ENCODE measurements at places on chromosomes 2 and 18.

GRCh38 chr18:6405237-6406074 is 9.3 kb downstream of the L3MBTL4 start:
- no peaks in the 10 kb centered on the region for H3K36me3 ChIP-seq
- no peak overlapping the region for H3K4me3 ChIP-seq
- H3K27me3 ChIP-seq, result no peaks in the 10 kb centered on the region
- no peaks in the 10 kb centered on the region for H3K4me1 ChIP-seq
- no peak for DNase-seq
- H3K27ac ChIP-seq, result no peak overlapping the region

DNA sequence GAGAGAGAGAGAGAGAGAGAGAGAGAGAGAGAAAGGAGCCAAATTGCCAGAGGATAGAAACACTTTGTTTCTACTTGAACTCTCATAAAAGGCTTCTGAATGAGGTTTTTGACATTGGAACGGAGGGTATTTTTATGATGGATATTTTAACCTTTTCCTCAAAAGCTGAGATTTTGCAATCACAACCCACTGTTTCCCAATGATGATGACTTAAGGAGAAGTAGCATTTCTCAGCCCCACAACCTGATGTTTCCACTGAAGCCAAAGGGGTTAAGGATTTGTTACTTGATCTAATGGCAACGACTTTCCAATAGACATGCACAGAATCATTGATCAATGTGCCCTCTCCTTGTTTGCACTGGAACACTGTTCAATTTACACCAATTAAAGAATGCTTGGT is 67.1 kb upstream of the POU3F3 start:
- H3K4me1 ChIP-seq, result no peaks in the 10 kb centered on the region
- no peak overlapping the region for H3K27ac ChIP-seq
- H3K27me3 ChIP-seq, result peaks cover 2% of the 10 kb centered on the region

- peaks cover 89% of the 10 kb centered on the region for H3K36me3 ChIP-seq
- peaks cover 32% of the 10 kb centered on the region for H3K4me1 ChIP-seq
- no peak overlapping the region for H3K27ac ChIP-seq
- H3K27me3 ChIP-seq, result no peaks in the 10 kb centered on the region
- DNase-seq, result no peak
These were observed 262.4 kb downstream of the NBAS start for GRCh38 chr2:15298770-15299169.

DNA sequence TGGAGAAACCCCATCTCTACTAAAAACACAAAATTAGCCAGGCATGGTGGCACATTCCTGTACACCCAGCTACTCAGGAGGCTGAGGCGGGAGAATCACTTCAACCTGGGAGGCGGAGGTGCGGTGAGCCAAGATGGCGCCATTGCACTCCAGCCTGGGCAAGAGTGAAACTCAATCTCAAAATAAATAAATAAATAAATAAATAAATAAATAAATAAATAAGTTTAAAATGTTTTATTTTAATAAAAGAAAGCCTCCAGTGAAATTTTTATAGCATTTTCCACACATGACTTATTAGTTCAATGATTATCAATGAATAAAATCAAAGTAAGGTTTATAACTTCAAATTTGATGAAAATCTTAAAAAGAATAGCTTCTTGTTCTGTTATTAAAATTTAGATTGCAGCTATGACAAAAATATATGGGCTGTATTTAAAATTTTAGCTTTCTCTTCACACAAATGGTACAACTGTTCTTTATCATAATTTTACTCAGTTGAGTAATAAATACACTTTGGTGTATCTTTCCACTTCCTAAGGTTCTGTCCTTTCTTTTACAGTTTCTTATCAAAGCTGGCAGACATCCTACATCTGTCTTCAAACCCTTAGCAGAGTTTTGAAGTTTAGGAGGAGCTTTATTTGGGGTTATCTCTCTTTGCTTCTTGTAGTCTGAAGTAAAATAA is 78.4 kb upstream of the ZSWIM2 start:
- H3K36me3 ChIP-seq, result no peaks in the 10 kb centered on the region
- H3K27ac ChIP-seq, result no peak overlapping the region
- H3K27me3 ChIP-seq, result no peaks in the 10 kb centered on the region

DNA sequence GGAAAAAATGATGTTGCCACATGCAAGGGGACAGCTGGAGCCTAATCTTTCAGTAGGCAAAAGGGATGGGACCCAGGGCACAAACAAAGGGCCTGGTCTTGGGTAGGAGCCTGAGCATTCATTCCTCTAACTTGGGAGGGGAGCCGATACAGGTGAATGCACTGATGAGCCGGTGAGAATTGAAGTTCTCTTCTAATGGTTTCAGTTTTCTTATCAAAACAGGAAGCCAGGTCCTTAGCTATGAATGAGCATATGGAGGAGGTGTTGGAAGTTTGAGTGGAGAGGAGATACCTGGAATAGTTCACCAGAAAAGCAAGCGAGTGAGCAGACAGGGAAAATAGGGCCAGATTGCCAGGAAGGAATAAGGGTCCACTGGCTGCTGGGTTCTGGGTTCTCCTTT is 10.1 kb downstream of the DPP4 start:
- DNase-seq, result no peak
- peaks cover 20% of the 10 kb centered on the region for H3K36me3 ChIP-seq
- H3K4me1 ChIP-seq, result peaks cover 73% of the 10 kb centered on the region
- no peaks in the 10 kb centered on the region for H3K27me3 ChIP-seq
- H3K27ac ChIP-seq, result peak overlapping the region; percentile 90
- peak overlapping the region; percentile 34 for H3K4me3 ChIP-seq

GRCh38 chr2:30798536-30798991 is 8.7 kb downstream of the CAPN13 start:
- peak overlapping the region; percentile 19 for H3K27ac ChIP-seq
- peaks cover 10% of the 10 kb centered on the region for H3K4me1 ChIP-seq
- H3K27me3 ChIP-seq, result peaks cover under 1% of the 10 kb centered on the region

DNA sequence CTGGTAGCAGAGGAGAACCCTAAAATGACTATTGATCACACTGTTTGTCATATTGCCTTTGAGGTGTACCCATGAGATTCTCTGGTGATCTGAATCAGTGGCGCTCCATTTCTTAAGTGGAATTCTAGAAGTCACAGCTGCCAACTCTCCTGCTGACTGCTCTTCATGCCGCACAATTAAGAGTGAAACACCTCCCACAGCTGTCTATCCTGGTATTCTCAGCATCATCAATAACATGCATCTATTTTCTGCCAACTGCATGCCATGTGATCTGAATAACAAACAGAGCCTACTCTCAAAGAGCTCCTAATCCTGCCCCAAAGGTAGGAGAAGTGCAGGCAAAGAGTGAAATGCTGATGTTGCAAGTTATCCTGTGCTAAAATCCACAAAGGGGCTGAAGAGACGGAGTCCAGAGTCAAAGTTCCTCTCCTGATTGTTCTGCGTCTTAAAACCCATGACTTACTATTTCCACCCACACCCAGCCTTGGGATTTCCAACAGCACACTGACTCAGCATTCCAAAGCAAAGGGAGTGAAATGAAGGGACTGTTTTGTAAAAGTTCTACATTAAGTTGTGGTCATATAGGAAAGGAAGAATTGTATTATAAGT is 13.7 kb upstream of the DAPL1 start:
- DNase-seq, result no peak
- no peaks in the 10 kb centered on the region for H3K4me1 ChIP-seq
- H3K27me3 ChIP-seq, result peaks cover 15% of the 10 kb centered on the region

DNA sequence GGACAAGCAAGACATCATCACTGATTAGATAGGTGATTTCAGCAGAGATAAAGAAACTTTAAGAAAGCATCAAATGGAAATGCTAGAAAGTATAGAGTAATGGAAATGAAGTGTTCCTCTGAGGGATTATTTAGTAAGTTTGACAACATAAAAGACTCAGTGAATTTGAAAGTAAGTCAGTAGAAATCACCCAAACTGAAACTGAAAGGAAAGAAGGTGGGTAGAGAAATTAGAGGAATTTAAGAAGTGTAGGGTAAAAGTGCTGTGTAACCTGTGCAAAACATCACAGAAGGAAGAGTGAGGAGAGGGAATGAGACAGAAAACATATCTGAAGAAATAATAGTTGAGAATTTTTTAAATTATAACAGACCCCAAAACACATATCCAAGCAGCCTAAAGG is 343.1 kb downstream of the CBLN2 start:
- H3K27me3 ChIP-seq, result no peaks in the 10 kb centered on the region
- no peak for DNase-seq
- H3K4me1 ChIP-seq, result no peaks in the 10 kb centered on the region
- no peaks in the 10 kb centered on the region for H3K36me3 ChIP-seq
- no peak overlapping the region for H3K27ac ChIP-seq

- H3K4me1 ChIP-seq, result peaks cover 32% of the 10 kb centered on the region
- H3K36me3 ChIP-seq, result no peaks in the 10 kb centered on the region
- no peak overlapping the region for H3K4me3 ChIP-seq
- DNase-seq, result peak; percentile 46
- H3K27me3 ChIP-seq, result no peaks in the 10 kb centered on the region
These were observed 130.4 kb upstream of the PELI1 start for GRCh38 chr2:64274399-64275173.

GRCh38 chr18:60686142-60686541 is 313.6 kb upstream of the MC4R start:
- H3K36me3 ChIP-seq, result no peaks in the 10 kb centered on the region
- no peak overlapping the region for H3K27ac ChIP-seq
- H3K27me3 ChIP-seq, result no peaks in the 10 kb centered on the region

DNA sequence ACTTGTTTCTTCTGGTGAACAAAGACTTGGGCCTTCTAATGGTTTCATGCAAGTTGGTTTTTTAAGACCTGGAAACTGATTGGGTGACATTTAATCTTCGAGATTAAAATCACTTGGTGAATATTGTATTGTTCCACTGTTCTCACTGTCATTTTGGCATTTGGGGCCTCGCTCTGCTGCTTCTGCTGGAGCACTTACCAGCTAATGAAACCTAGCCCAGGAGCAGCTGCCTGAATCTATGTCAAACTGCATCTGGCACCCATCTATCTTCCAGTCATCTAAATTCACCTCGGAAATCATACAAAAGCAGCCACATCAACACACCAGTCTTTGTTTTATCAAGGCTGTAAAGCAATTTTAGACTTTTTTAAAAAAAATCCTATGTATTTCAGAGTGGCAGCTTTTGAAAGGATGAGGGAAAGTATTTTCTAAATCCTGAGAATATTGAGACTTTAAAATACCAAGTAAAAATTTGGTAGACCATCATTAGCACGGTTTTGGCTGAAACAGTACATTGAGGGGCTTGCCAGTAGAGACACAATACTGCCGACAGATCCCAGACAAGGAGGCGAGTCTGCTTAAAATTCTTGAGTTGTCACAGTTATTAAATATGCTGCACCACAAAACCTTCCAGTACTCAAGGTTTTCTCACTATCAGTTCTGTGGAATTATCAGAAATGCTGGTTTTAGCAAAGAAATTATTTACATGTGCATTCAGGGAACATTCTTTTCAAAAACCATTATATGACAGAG is 26.1 kb upstream of the SERTAD2 start:
- no peak for DNase-seq
- H3K4me1 ChIP-seq, result peaks cover 52% of the 10 kb centered on the region
- H3K27me3 ChIP-seq, result no peaks in the 10 kb centered on the region
- H3K4me3 ChIP-seq, result no peak overlapping the region
- no peaks in the 10 kb centered on the region for H3K36me3 ChIP-seq

GRCh38 chr2:123913143-123913735 is 111.8 kb upstream of the CNTNAP5 start:
- no peaks in the 10 kb centered on the region for H3K4me1 ChIP-seq
- H3K4me3 ChIP-seq, result no peak overlapping the region
- H3K36me3 ChIP-seq, result no peaks in the 10 kb centered on the region
- no peak for DNase-seq
- no peaks in the 10 kb centered on the region for H3K27me3 ChIP-seq
- no peak overlapping the region for H3K27ac ChIP-seq

DNA sequence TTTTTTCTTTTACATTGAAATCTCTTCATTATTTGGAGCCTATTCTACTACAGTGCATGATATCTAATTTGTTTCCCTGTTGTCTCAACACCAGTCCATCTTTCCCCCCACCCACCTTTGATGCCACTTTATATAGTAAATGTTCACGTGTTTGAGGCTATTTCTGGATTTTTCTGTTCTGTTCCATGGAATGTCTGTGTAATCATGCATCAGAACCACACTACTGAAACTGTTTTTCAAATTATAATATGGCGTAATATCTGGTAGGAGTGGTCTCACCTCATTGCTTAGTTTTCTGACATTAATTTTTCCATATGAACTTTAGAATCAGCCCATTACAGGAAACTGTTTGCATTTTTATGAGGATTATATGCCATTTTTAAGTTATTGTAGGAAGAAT is 19.1 kb upstream of the NARS1 start:
- no peak for DNase-seq
- peaks cover 36% of the 10 kb centered on the region for H3K4me1 ChIP-seq
- peak overlapping the region; percentile 74 for H3K27ac ChIP-seq
- no peaks in the 10 kb centered on the region for H3K27me3 ChIP-seq
- H3K4me3 ChIP-seq, result no peak overlapping the region

GRCh38 chr2:76866464-76866863 is 655.7 kb downstream of the LRRTM4 start:
- no peak for DNase-seq
- no peak overlapping the region for H3K4me3 ChIP-seq
- H3K27ac ChIP-seq, result no peak overlapping the region
- H3K4me1 ChIP-seq, result no peaks in the 10 kb centered on the region

GRCh38 chr2:191374366-191374765 is 129.2 kb downstream of the MYO1B start:
- H3K4me3 ChIP-seq, result no peak overlapping the region
- H3K27ac ChIP-seq, result no peak overlapping the region

DNA sequence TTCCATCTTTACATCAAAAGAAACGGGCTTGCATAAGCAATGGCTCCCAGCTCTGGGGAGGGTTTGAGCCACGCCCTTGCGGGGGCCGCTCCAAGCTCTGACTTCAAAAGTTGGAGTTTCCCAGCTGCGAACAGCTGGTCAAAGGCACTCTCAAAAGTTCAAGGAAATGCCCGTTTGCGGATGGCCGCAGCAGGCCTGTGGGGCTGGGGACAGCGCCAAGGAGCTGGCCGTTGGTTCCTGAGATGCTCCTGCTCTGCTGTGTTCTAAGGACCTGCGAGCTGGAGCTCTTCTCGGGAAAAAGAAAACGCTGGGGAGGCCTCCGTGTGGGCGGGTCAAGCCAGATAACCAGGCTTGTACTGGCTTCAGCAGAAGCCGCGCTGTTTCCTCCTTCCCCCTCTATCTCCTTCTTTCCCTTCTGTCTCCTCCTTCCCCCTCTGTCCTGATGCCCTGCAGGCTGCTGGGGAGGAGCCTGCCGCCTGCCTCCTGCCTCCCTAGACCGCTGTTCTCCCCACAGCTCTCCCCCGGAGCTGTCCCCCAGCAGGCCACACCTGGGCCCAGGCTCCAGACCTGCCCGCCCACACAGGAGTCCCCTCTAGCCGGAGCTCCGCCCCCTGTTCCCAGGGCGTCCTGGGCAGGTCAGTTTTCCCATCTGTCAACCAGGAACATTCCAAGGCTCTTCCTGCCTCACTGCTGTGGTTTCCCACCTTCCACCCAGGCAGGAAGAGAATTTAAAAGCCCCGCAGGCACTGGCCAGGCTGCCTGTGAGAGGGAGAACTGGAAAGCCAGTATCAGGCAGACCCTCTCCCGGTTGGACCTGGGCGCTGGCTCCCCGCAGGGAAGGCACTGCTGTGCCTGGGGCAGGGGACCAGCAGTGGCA is 14.1 kb downstream of the KLF11 start:
- peaks cover 3% of the 10 kb centered on the region for H3K27me3 ChIP-seq
- peaks cover 6% of the 10 kb centered on the region for H3K4me1 ChIP-seq
- H3K4me3 ChIP-seq, result peak overlapping the region; percentile 10
- H3K36me3 ChIP-seq, result peaks cover 20% of the 10 kb centered on the region
- H3K27ac ChIP-seq, result no peak overlapping the region

GRCh38 chr2:98459496-98460175 is 15.0 kb downstream of the INPP4A start:
- no peak for DNase-seq
- no peaks in the 10 kb centered on the region for H3K27me3 ChIP-seq
